Endodermal cell (in vitro differentiated cells): ENCODE measurements at places on chromosomes 11 and 22.

DNA sequence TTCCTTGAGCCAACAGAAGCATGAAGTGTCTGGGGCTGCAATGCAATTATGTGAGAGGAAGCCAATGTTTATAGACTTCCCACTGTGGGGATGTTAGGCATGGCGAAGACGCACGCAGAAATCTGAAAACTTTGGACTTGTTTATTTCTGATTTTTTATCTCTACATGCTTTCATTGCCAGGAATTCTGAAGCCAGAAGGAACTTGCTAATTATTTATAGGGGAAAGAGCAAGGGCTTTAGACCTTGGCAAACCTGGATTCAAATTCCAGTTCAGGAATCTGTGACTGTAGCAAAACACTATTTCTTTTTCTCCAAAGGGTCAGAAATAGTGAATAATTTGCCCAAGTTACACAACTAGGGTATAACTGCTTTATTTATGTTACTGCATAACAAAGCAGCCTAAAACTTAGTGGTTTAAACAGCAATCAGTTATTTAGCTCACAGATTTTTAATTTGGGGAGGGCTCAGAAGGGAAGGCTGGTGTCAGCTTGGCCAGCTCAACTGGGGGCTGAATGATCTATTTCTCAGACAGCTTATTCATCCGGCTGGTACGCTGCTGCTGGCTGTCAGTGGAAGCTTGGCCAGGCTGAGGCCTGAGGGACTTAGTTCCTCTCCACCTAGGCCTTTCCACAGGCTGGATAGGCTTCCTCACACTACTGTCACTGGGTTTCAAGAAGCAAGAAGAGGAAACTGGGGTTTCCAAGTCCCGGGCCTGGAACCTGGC is 1.9 kb upstream of the OR6Q1 start:
- no peaks in the 10 kb centered on the region for H3K36me3 ChIP-seq
- no peak overlapping the region for H3K4me3 ChIP-seq
- no peak overlapping the region for H3K27ac ChIP-seq
- H3K27me3 ChIP-seq = no peaks in the 10 kb centered on the region
- no peaks in the 10 kb centered on the region for H3K4me1 ChIP-seq
- no peak for DNase-seq

GRCh38 chr11:104073950-104074705 is 37.7 kb downstream of the DDI1 start:
- H3K27me3 ChIP-seq = no peaks in the 10 kb centered on the region
- no peak overlapping the region for H3K4me3 ChIP-seq

GRCh38 chr11:134533511-134533910 is 121.5 kb upstream of the B3GAT1 start:
- no peak overlapping the region for H3K27ac ChIP-seq
- no peak overlapping the region for H3K4me3 ChIP-seq
- no peaks in the 10 kb centered on the region for H3K4me1 ChIP-seq
- H3K36me3 ChIP-seq = no peaks in the 10 kb centered on the region
- DNase-seq = no peak

- peak overlapping the region; percentile 66 for H3K27ac ChIP-seq
- peaks cover 62% of the 10 kb centered on the region for H3K36me3 ChIP-seq
- H3K4me3 ChIP-seq = no peak overlapping the region
- peaks cover 15% of the 10 kb centered on the region for H3K4me1 ChIP-seq
- peak; percentile 75 for DNase-seq
Measured at GRCh38 chr22:35425971-35426800, 26.2 kb downstream of the MCM5 start.

DNA sequence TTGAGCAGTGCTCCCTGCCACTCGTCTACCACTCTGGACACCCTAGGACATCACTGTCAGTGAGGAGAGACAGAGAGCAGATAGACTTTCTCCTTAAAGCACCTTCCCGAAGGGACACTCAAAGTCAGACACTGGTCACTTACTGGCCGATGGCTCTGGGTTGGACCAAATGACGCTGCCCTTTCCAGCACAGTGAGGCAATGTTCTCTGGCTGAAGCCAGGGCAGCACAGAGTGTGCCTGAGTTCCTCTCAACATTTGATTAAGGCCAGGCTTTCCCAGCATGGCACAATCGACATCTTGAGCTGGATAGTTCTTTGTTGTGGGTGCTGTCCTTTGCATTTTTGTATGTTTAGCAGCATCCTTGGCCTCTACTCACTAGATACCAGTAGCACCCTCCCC is 206.2 kb downstream of the CSNK2A3 start:
- H3K4me1 ChIP-seq = no peaks in the 10 kb centered on the region
- no peaks in the 10 kb centered on the region for H3K27me3 ChIP-seq
- H3K27ac ChIP-seq = no peak overlapping the region
- peak; percentile 27 for DNase-seq
- H3K36me3 ChIP-seq = no peaks in the 10 kb centered on the region
- H3K4me3 ChIP-seq = no peak overlapping the region

DNA sequence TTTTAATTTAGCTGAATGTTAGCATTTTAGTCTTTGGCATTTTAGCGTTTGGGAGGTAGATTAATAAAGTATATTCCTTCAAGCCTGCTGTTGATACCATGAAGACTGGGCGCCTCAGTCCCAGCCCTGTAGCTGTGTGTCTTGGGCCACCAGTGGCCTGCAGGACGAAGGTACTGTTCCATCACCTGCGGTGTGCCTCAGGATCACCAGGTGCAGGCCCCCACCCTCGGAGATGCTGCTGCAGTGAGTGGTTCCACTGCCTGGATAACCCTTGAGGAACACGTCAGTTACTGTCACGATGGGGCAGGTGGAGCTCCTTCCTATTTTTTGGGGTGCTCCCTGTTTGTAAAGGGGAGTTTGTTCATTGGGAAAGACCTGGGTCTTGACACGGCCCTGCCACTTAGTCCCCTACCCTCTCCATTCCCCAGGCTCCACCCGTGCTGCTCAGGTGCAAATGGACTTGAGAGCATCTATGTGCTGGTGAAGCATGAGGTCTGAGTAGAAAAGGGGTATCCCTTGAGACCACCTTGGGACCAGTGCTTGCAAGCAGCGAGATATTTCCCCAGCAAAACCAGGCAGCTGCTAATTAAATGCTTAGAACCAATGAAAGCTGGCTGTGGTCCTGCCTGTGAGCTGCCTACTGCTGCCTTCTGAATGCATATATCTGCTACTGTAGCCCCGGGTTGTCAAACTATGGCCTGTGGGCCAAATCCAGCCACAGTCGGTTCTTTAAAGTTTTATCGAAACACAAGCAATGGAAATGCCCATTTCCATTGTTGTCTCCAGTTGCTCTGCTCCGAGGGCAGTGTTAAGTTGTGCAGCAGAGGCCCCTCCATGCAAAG is 28.7 kb downstream of the INCENP start:
- peaks cover 38% of the 10 kb centered on the region for H3K36me3 ChIP-seq
- no peak overlapping the region for H3K4me3 ChIP-seq
- no peaks in the 10 kb centered on the region for H3K4me1 ChIP-seq

- no peaks in the 10 kb centered on the region for H3K27me3 ChIP-seq
- no peaks in the 10 kb centered on the region for H3K4me1 ChIP-seq
- no peaks in the 10 kb centered on the region for H3K36me3 ChIP-seq
- no peak for DNase-seq
- no peak overlapping the region for H3K4me3 ChIP-seq
Measured at GRCh38 chr11:35593143-35593542, 25.1 kb upstream of the FJX1 start.

GRCh38 chr11:63553759-63554158 is 9.4 kb downstream of the PLAAT2 start:
- H3K27me3 ChIP-seq = no peaks in the 10 kb centered on the region
- no peaks in the 10 kb centered on the region for H3K36me3 ChIP-seq
- no peaks in the 10 kb centered on the region for H3K4me1 ChIP-seq
- DNase-seq = no peak
- H3K27ac ChIP-seq = no peak overlapping the region

DNA sequence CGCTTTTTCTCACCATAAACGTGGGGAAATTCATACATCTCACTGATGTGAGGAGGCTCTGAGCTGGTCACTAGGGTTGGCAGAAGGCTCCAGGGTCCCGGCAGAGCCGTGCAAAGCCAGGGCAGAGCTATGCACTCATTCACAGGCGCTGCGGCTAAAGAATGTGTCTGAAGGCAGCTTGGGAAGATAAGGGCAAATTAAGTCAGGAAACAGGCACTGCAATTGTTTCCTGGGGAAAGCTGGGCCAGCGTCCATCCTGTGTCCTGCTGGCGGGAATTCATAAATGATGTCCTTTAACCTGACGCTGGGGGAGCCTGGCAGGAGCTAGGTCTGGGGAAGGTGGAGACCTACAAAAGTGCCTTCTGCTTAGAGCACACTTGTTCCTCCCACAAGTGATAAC is 27.6 kb downstream of the PKNOX2 start:
- H3K27ac ChIP-seq = peak overlapping the region; percentile 42
- no peaks in the 10 kb centered on the region for H3K27me3 ChIP-seq
- no peaks in the 10 kb centered on the region for H3K36me3 ChIP-seq
- no peak overlapping the region for H3K4me3 ChIP-seq

DNA sequence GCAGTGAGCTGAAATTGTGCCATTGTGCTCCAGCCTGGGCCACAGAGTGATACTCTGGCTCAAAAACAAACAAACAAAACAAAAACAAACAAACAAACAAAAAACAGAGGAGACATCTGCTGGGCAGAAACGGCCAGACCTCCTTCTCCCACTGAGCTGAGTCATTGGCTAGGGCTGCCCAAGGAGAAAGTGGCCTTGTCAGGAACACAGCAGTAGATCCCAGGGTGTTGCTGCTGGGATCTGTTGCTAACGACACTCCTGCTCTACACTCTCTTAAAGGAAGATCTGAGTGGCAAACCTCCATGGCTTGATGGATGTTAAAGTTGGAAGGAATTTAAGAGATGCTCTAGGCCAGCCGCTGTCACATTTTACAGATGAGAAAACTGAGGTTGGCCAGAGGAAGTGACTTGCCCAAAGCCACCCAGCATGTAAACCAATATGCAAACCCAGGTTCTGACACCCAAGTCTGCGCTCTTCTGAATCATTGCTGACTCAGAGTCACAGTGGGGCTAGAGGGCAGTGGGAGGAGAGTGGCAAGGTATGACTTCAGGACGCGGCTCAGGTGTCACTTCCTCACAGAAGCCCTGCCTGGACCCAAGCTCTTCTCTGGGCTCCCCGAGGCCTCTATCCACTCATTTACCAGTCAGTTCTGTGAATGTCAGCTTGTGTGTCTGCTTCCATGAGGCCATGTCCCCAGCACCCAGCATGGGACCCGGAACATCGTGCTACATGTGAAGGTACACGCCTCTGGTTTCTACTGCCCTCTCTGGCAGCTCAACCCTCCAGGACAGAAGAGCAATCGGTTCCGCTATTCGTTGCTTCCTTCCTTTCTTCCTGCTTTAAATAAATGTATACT is 11.3 kb upstream of the GDPD5 start:
- H3K4me3 ChIP-seq = no peak overlapping the region
- H3K36me3 ChIP-seq = no peaks in the 10 kb centered on the region
- no peak overlapping the region for H3K27ac ChIP-seq
- no peaks in the 10 kb centered on the region for H3K27me3 ChIP-seq

- H3K36me3 ChIP-seq = peaks cover 63% of the 10 kb centered on the region
- no peak for DNase-seq
- H3K4me3 ChIP-seq = no peak overlapping the region
- no peaks in the 10 kb centered on the region for H3K4me1 ChIP-seq
- no peak overlapping the region for H3K27ac ChIP-seq
Measured at GRCh38 chr11:95805869-95806268, 15.6 kb downstream of the CEP57 start.

- no peak for DNase-seq
- no peak overlapping the region for H3K4me3 ChIP-seq
- H3K36me3 ChIP-seq = peaks cover 28% of the 10 kb centered on the region
- no peaks in the 10 kb centered on the region for H3K4me1 ChIP-seq
- H3K27me3 ChIP-seq = no peaks in the 10 kb centered on the region
- peak overlapping the region; percentile 24 for H3K27ac ChIP-seq
Measured at GRCh38 chr22:23306438-23306921, 126.2 kb downstream of the BCR start.

GRCh38 chr11:112966561-112966960 is 5.3 kb downstream of the NCAM1 start:
- H3K27me3 ChIP-seq = peaks cover 39% of the 10 kb centered on the region
- no peak overlapping the region for H3K27ac ChIP-seq
- H3K36me3 ChIP-seq = no peaks in the 10 kb centered on the region
- no peak overlapping the region for H3K4me3 ChIP-seq
- H3K4me1 ChIP-seq = peaks cover 5% of the 10 kb centered on the region

DNA sequence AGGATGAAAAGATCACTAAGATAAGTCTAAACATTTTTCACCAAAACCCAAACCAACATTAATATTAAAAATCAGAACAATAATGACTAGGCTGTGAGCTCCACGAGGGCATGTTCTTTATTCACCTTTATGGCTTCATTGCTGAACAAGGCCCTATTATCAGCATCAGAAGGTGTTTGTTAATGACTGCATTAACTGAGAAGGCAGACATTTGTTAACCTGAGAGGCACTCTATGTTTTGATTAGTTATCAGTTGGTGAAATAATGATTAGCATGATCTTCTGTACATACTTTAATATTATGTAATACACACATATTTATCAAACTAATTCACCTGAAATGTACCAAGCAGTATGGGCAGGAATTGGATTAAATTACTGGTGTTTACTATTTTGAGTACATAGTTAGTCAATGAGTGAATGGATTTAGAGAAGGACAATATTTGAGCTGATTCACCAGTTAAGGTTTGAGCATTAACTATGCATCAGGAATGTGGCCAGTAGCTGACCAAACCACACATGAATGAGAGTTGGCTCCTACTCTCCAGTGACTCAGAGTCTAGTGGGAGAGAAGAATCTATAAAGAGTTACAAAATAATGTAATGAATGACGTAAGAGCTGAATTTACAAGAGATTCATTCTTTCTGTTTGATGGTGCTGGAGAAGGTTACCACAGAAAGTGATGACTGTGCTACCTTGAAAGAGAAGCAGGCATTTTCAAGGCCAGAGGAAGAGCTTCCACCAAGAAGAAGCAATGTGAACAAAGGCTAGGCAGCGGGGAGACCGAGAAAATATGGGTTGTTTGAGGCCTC is 6.7 kb downstream of the IL18 start:
- DNase-seq = no peak
- H3K27me3 ChIP-seq = no peaks in the 10 kb centered on the region
- no peak overlapping the region for H3K4me3 ChIP-seq
- H3K36me3 ChIP-seq = no peaks in the 10 kb centered on the region
- H3K27ac ChIP-seq = no peak overlapping the region

GRCh38 chr22:25035715-25036114 is 83.2 kb downstream of the KIAA1671 start:
- H3K36me3 ChIP-seq = peaks cover 25% of the 10 kb centered on the region
- no peak overlapping the region for H3K27ac ChIP-seq
- no peaks in the 10 kb centered on the region for H3K27me3 ChIP-seq
- H3K4me1 ChIP-seq = no peaks in the 10 kb centered on the region

DNA sequence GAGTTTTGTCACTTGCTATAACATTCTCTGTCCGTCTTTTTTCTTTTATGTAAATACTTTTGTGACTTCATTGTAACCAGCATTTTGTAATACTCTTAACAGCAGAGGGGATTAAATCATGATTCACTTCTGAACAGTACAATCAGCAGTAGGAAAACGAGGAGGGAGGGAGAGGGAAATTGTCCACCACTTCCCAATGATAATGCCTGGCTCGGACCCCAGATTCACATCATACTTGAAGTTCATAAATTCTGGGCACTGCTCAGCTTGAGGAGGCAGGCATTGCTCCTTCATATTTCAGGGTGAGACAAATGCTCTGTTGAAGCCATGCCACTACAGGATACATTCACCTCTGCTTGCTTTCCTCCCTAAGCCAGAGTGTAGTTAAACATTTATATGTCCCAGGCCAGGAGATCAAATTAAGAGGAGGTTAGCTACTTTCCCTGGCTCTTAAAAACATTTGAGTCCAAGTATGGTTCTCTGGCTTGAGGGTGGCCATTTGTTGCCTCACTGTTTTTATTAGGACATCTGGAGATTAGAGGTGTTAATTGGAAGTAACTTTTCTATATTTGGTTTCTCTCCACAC is 129.0 kb upstream of the LDLRAD3 start:
- DNase-seq = no peak
- H3K36me3 ChIP-seq = peaks cover 4% of the 10 kb centered on the region
- H3K4me3 ChIP-seq = no peak overlapping the region
